ENCODE measurements at places on chromosomes 7 and 10. TPM values are rescaled to one million over a fixed set of nuclear protein-coding genes. Genes with fewer than 3 reads are reported as not detected.
A peak's percentile ranks its signal among the peaks of the same experiment; 100 is the strongest.

Gene PDE6C
- not detected for total RNA-seq

DNA sequence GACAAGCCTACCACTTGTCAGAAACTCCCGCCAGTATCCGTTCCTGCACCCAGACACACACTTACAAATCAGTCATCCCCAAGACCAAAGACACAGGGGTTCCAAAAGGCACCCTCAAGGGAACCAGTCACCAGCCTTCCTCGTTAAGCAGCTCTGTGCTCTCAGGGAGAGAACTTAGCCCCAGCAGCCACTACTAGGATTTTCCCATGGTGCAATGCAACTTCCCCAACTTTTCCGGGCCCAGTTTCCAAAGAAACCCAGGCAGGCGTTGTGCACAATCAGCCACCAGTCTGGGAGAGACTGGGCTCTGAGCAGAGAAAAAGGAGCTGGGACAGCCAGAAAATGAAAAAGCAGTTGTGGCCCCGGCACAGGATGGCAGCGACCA lies 1.2 kb downstream of the DLG5 start:
- DNase-seq, result no peak

DNA sequence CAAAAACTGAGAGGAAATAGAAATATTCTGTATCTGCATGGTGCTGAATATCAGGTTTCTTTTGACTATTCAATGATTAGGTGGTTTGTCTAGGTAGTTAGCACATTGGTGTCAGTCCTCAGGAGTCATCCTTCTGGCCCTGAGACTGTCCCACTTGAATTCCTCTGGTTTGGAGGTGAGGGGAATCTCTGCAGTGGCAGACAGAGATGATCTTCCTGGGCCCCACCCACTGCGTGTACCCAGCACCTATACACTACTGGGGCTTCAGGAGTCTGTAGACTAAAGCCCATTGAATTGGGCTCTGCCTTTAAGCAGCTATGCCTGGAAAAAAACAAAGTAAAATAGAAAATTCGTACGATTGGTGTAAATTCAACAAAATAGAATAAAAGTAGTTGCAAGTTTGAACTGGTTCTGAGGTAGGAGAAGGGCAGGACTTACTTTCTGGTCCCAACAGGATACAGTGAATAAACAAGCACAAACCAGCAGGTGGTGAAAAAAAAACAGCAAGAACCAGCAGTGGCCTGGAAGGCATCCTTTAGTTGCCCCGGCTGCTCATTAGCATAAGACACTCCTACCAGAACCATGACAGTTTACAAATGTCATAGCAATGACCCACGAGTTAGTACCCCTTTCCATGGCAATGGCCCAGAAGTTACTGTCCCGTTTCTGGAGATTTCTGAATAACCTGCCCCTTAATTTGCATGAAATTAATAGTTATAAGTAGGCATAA lies 1.7 kb downstream of the LIPM start:
- no peak for DNase-seq

Gene DBNL
- total RNA-seq, result 36.0 TPM

GRCh38 chr7:13542451-13542850 lies 447.0 kb downstream of the ETV1 start:
- no peak for DNase-seq

Gene OR2A5
- total RNA-seq, result not detected

DNA sequence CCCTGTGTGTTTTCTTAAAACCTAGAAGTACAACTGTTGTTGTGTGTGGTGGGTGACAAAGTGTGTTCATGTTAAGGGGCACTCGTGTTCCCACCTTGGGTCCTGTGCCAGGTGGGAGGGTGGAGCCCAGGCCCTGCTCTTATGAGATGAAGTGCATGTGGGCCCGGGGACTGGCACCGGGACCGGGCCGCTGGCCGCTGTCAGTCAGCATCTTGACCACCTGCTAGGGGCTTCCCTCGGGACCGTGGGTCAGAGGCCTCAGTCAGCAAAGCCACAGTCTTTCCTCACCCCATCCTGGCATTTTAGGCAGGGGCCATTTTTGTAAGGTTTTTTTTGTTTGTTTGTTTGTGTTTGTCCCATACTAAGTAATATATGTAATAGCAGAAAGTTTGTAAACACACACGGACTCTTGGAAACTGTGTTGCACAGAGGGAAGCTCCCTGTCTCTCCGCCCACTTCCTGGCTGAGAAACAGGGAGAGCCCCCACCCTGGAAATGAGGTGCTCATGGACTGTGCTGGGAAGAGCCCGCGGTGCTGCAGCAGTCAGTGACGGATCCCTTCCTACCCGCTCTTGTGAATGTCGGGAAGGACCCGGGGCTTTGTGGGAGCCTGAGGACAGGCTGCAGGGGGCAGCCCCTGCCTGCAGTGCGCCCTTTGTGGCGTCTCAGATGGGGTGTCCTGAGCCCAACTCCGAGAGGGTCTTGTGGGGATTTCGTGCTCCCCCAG lies 13.4 kb downstream of the AGAP3 start:
- peak; percentile 55 for DNase-seq
